ENCODE measurements at places on chromosomes 1 and 21. TPM values are rescaled to one million over a fixed set of nuclear protein-coding genes. Genes with fewer than 3 reads are reported as not detected.

PLPPR5 gene
- not detected for total RNA-seq

PPP1R15B gene
- total RNA-seq, result 59.9 TPM

DPT gene
- 73.2 TPM for total RNA-seq

S100A7 gene
- not detected for total RNA-seq

NCAM2 gene
- 8.7 TPM for total RNA-seq

GJA8 gene
- not detected for total RNA-seq

PCP4L1 gene
- 0.69 TPM for total RNA-seq

- no peaks in the 10 kb centered on the region for H3K36me3 ChIP-seq
- no peak overlapping the region for H3K4me3 ChIP-seq
- no peaks in the 10 kb centered on the region for H3K27me3 ChIP-seq
- H3K27ac ChIP-seq, result no peak overlapping the region
Observed at GRCh38 chr1:44511769-44512168, 106.7 kb downstream of the RNF220 start.

- H3K4me3 ChIP-seq, result no peak overlapping the region
- no peaks in the 10 kb centered on the region for H3K36me3 ChIP-seq
- no peaks in the 10 kb centered on the region for H3K4me1 ChIP-seq
- no peak overlapping the region for H3K27ac ChIP-seq
- DNase-seq, result no peak
Observed at GRCh38 chr1:85991261-85991660, 165.3 kb downstream of the COL24A1 start.

- H3K27me3 ChIP-seq, result no peaks in the 10 kb centered on the region
- no peak for DNase-seq
- no peaks in the 10 kb centered on the region for H3K36me3 ChIP-seq
- peaks cover 6% of the 10 kb centered on the region for H3K4me1 ChIP-seq
- no peak overlapping the region for H3K4me3 ChIP-seq
Observed at GRCh38 chr1:108140177-108140576, 60.0 kb downstream of the SLC25A24 start.

DNA sequence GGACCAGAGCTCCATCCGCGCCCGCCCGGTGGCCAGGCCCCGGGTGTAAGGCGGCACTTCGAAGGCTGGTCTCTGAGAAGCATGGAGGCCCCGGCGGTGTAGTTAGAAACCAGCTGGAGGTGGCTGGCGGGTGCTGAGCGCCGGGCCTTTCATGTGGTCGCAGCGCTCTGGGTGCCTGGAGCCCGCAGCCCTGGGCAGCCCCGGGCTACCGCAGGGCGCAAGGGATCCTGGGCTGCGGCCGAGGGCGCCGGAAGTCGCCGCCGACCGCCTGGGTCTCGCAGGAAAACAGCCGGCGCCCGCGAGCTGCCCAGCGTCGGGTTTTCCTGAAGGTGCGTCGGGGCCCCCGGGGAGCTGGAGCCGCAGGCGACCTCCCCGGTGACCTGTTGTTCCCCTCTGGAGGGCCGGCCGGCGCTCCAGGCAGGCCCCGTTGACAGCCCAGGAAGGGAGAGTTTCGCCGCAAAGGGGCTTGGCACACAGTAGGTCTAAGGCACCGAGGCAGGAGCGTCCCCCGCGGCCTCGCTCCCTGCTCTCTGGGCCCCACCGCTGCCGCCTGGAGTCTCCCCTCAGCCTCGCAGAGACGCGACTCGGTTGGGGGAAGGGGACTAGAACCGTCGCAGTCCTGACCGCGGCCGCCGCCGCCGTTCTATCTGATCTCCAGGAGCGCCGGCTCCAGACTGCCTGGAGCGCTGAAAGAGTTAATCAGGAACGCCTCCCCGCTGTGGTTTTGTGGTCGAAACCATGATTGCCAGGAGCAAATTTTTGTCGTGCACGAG, 2.7 kb downstream of the GRHL3 start:
- no peaks in the 10 kb centered on the region for H3K27me3 ChIP-seq
- no peaks in the 10 kb centered on the region for H3K4me1 ChIP-seq
- peak; percentile 72 for DNase-seq
- no peaks in the 10 kb centered on the region for H3K36me3 ChIP-seq
- no peak overlapping the region for H3K27ac ChIP-seq

GRCh38 chr1:221336126-221336525, 405.8 kb downstream of the DUSP10 start:
- H3K27ac ChIP-seq, result peak overlapping the region; percentile 36
- no peaks in the 10 kb centered on the region for H3K27me3 ChIP-seq
- peaks cover 2% of the 10 kb centered on the region for H3K4me1 ChIP-seq
- DNase-seq, result no peak

DNA sequence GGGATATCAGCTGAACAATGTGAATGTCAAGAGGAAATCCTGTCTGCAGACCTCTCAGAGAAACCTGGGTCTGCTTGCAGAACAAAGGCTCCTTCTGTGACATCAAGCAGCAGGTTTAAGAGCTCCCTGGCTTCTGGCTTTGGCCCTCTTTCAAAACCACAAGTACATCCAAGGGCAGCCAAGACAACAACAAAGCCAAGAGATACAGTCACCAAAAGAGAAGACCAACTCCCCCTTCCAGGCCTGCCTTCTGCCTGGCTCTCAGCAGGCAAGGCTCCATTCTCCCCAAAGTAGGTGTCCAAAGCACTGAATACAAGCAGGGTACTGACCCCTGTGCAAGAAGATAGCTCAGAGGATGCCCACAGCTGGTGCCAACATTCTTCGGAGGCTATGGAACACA, 11.5 kb downstream of the BCAR3 start:
- no peak overlapping the region for H3K27ac ChIP-seq
- no peak overlapping the region for H3K4me3 ChIP-seq
- H3K4me1 ChIP-seq, result peaks cover 7% of the 10 kb centered on the region
- H3K27me3 ChIP-seq, result no peaks in the 10 kb centered on the region
- DNase-seq, result no peak

DNA sequence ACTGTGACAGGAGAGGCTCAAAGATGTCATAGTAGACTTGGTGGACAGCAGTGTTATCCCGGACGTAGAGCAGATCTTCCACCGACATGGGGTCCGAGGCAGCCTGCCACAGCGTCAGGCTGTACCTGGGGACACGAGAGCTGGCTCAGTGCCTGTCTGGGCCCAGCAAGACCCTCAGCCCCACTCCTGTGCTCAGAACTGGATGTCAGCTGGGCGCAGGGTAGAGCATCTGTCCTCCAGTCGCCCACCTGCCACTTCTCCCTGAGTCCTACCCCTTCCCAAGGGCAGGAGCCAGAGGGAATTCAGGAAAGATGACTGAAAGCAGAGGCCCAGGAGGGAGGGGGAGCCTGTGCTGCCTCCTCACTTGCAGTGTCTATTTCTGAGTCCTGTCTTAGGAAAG, 11.7 kb downstream of the FAM151A start:
- no peak for DNase-seq
- H3K4me3 ChIP-seq, result no peak overlapping the region
- peaks cover 4% of the 10 kb centered on the region for H3K36me3 ChIP-seq

DNA sequence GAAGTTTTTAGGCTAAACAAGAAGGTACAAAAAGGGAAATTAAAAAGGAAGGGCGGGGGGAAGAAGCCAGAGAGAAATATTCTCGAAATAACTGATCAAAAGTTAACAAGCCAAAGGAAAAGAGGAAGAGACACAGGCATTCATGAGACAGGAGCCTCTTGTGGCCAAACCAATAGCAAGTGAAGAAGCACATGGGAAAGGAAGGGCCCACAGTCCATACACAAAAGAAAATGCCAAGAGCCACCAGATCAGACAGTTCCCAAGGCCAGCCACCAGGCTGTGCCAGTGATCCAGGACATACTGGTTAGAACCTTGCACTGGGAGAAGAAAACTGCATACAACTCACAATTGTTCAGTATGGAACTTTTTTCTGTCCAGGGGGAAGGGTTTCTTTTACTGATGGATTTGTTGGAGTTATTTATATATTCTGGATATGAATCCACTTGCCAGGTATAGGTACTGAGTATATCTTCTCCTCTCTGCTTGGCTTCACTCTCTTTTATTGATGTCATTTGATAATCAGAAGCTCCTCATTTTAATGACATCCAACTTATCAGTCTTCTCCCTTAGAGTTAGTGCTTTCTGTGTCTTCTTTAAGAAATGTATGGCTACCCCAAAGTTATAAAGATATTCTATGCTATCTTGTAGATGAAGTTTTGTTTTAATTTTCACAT, 76.8 kb downstream of the CD46 start:
- no peak overlapping the region for H3K27ac ChIP-seq
- no peak overlapping the region for H3K4me3 ChIP-seq
- no peaks in the 10 kb centered on the region for H3K36me3 ChIP-seq
- peaks cover 3% of the 10 kb centered on the region for H3K4me1 ChIP-seq

- H3K4me3 ChIP-seq, result no peak overlapping the region
- DNase-seq, result no peak
- H3K36me3 ChIP-seq, result no peaks in the 10 kb centered on the region
- H3K27ac ChIP-seq, result no peak overlapping the region
- H3K4me1 ChIP-seq, result no peaks in the 10 kb centered on the region
Observed at GRCh38 chr1:84634536-84635205, 55.6 kb downstream of the SSX2IP start.

- H3K4me1 ChIP-seq, result no peaks in the 10 kb centered on the region
- H3K36me3 ChIP-seq, result no peaks in the 10 kb centered on the region
- H3K27ac ChIP-seq, result peak within 1 kb of the TSS; percentile 98
- DNase-seq, result peak; percentile 91
Observed at GRCh38 chr1:155207806-155208540, at the start of gene THBS3. Gene THBS3 (minus strand): TSS chr1:155207897. CDS start chr1:155207876, 21 bp downstream.

GRCh38 chr1:31930836-31931592, 7.2 kb downstream of the PTP4A2 start:
- DNase-seq, result no peak
- H3K36me3 ChIP-seq, result no peaks in the 10 kb centered on the region
- H3K27me3 ChIP-seq, result no peaks in the 10 kb centered on the region
- H3K4me1 ChIP-seq, result peaks cover 5% of the 10 kb centered on the region

DNA sequence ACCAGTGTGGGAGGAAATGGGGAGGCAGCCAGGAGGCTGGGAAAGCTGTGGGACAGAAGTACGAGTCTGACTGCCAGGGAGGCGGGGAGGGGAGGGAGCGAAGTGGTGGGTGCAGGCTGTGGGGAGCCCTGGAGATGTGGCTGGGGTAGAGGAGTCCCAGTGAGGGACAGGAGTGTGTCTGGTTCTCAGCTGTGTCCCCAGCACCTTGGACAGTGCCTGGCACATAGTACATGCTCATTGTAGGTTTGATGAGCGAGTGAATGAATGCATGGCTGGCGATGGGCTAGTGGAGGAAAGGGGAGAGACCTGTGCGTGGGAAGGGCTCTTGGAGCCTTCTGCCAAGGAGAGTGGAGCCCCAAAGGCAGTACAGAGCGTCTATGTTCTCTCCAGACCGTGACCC, 104.1 kb downstream of the SIK1 start:
- no peak overlapping the region for H3K27ac ChIP-seq
- DNase-seq, result no peak
- H3K27me3 ChIP-seq, result no peaks in the 10 kb centered on the region
- H3K4me3 ChIP-seq, result no peak overlapping the region

- DNase-seq, result no peak
- no peaks in the 10 kb centered on the region for H3K36me3 ChIP-seq
- no peaks in the 10 kb centered on the region for H3K27me3 ChIP-seq
Observed at GRCh38 chr1:156112276-156113137, 2.0 kb upstream of the LMNA start.

DNA sequence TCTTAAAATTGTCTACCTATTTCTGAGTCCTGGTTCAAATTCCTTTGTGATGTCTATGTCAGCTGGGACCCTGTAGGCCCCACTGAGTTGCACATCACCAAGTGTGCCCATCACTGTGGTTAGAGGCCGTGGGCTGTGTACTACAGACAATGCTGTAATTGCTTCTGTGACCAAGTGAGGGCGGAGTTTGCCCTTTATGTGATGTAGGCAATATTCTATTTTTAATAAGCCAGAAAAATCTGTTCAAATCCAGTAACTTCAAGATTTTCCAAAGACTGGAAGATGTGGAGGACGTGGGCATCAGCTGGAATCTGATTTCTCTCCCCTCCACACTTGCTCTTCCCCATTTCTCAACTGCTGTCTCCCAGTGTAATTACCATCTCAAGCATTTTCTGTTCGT, 215.4 kb downstream of the PBX1 start:
- H3K27ac ChIP-seq, result no peak overlapping the region
- H3K27me3 ChIP-seq, result no peaks in the 10 kb centered on the region
- H3K4me3 ChIP-seq, result no peak overlapping the region
- peaks cover 3% of the 10 kb centered on the region for H3K4me1 ChIP-seq
- DNase-seq, result no peak
- no peaks in the 10 kb centered on the region for H3K36me3 ChIP-seq

GRCh38 chr1:161227196-161227871, 1.5 kb downstream of the TOMM40L start:
- peak; percentile 95 for DNase-seq
- peaks cover 2% of the 10 kb centered on the region for H3K36me3 ChIP-seq
- H3K27ac ChIP-seq, result no peak overlapping the region
- H3K4me3 ChIP-seq, result no peak overlapping the region

DNA sequence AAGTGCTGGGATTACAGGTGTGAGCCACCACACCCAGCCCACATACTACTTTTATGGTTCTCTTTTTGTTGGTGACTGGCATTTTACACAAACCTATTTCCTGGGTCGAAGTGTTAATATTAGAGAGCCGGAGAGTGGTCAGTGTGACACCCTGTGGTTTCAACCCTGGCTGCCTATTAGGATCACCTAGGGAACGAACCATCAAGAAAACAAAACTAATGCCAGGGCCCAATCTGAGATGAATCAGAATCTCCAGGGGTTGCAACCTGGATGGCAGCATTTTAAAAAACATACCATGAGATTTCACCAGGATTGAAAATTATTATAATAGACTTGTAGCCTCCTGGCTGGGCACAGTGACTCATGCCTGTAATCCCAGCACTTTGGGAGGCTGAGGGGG, 6.1 kb downstream of the MRPS21 start:
- no peak for DNase-seq
- H3K27me3 ChIP-seq, result no peaks in the 10 kb centered on the region
- H3K27ac ChIP-seq, result no peak overlapping the region
- no peaks in the 10 kb centered on the region for H3K4me1 ChIP-seq
- H3K4me3 ChIP-seq, result no peak overlapping the region

DNA sequence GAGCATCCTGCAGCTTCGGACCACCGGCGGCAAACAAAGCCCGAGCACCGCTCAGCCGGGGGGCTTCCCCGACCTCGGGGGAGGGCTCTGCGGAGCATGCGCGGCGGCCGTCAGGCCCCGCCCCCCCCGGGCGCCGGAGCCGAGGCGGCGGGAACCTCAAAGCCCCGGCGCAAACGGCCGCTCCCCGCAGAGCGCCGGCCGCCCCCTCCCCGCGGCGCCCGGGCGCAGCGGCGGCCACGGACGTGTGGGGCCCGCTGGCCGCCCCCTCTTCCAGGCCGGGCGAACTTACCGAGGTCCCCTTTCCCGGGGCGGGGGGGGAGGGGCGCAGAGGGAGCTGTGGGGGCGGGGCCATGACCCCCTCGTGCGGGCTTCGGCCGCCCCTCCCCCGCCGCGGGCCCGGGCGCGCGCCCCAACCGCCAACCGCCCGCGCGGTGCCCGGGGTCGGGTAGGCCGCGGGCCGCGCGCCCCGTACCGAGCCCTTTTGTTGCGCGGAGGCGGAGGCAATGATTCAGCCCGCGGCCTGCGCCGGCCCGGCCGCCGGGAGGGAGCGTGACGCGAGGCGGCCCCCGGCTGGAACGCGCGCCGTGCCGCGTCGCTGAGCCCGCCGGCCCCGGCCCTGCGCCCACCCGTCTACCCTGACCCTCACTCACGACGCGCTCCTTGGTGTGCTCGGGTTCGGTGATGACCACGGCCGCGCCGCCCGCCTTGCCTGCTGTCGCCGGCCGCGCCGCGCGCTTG, 1.7 kb downstream of the RCC2 start:
- no peaks in the 10 kb centered on the region for H3K4me1 ChIP-seq
- no peaks in the 10 kb centered on the region for H3K36me3 ChIP-seq
- H3K27me3 ChIP-seq, result no peaks in the 10 kb centered on the region
- peak overlapping the region; percentile 58 for H3K27ac ChIP-seq
- DNase-seq, result peak; percentile 81

GRCh38 chr1:151774256-151774922, 11.1 kb upstream of the MRPL9 start:
- H3K27me3 ChIP-seq, result no peaks in the 10 kb centered on the region
- no peaks in the 10 kb centered on the region for H3K4me1 ChIP-seq
- DNase-seq, result no peak
- H3K4me3 ChIP-seq, result no peak overlapping the region

GRCh38 chr1:114745291-114745690, 12.5 kb downstream of the CSDE1 start:
- H3K4me3 ChIP-seq, result no peak overlapping the region
- no peak for DNase-seq
